ENCODE measurements at places on chromosomes 13 and 19.

GRCh38 chr13:62512194-62513141, 1096.8 kb upstream of the PCDH20 start:
- no peak for DNase-seq

DNA sequence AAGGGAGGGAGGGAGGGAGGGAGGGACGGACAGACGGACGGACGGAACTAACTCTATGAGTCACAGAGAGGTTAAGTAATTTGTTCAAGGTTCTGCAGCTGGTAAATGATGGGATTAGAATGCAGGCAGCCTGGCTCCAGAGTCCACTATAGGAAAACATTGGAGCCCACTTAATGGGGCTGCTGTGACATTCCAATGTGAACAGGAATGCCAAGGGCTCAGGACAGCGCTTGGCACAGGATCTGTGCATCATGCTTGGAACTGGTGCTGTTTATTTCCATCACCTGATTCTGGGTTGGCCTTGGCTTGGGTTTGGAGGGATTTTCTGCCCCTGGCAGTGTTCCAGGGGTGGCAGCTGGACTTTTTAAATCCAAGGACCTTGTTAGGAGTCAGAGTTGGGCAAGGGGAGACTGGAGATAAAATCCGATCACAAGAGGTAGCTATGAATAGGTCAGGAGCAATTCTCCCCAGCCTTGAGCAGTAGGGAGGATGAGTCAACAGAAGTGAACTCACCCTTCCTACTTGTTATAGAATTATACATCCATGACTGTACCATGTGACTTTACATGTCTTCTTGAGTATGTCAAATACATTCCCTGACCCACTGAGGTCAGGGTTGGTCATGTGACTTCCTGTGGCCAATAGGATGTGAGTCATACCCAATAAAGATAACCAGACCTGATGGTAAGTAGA, 7.8 kb upstream of the HIF3A start:
- no peak for DNase-seq

GRCh38 chr19:41479757-41480191, 36.8 kb downstream of the ERICH4 start:
- DNase-seq = no peak

- DNase-seq = no peak
Observed at GRCh38 chr13:75180805-75181455, 301.0 kb downstream of the TBC1D4 start.

GRCh38 chr19:14371301-14371821, 9.9 kb upstream of the ADGRE5 start:
- DNase-seq = no peak

DNA sequence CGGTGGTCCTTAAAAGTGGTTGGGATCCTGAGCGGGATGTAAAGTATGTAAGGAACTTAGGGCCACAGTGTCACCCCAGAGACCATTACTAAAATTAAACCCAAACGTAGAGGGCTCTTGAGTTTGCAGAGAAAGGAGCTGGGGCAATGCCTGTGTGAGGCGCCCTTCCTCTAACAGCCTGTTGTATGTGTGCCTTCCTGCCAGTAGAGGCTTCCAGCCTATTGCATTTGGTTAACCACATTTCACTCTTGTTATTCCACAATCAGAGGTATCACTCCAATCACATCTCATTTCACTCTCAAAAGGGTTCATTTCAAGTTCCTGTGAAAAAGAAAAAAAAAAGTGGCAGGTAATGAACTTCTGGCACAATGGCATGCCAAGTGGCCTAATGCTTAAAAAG, 29.4 kb downstream of the DIAPH3 start:
- DNase-seq = no peak

DNA sequence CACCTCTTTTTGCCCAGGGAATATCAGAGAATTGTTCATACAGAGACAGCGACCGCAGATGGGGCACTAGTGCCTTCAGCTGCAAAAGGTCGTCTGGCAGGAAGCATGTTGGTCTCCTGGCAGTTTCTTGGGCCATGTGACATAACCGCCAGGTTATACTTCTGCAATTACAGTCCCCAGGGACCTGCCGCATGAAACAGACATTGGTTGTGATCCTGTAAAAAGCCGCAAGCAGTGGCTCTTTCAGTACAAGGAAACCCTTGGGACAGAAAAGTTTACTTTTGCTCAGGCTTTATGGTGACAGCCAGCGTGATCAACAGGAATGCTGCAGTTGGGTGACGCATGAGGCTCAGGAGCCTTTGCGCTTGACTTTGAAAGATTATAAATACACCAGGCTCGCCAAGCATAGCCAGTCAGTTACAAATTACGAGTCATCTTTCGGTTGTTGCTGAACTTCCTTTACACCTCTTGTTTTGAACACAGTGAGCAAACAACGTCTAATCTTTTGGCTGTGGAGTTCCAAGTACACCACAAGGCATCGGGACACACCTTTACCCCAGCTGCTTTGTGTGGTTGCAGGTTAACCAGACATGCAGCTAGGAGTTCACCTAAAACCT, 50.5 kb upstream of the UBE2L5 start:
- DNase-seq = no peak

- DNase-seq = no peak
Observed at GRCh38 chr13:53848366-53848961, 819.9 kb downstream of the OLFM4 start.

DNA sequence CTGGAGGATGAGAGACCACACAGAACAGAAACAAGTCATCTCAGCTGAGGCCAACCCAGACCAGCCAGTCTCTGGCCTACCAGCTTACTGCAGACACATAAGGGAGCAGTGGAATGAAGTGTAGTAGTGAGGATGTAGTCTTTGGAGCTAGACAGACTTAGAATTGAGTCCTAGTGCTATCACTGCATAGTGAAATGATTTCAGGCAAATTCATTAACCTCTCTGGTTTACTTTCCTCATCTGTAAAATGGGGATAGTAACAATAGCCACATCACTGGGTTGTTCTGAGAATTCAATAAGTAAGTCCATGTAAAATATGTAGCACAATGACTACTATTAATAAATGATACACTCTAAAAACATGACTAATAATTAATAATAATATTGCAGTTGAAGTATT, 383.8 kb downstream of the DLEU7 start:
- DNase-seq = no peak

DNA sequence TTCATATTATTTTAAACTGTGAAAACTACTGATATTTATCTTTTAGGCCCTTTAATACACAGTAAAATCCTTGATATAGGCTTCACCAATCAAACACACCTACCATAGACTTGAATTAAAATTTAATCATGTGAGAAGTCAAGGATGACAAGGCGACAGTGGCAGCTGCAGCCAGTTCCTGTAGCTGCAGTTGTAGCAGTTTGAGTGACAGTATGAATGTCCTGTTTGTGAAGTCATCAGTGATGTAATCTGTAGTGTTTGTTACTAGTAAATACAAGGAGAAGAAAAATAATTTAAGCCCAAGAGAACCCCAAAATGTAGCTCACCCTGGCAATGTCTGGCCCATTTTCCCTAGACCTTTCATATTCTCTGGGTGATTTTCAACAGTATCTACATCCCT, 897.0 kb downstream of the SLITRK6 start:
- no peak for DNase-seq

DNA sequence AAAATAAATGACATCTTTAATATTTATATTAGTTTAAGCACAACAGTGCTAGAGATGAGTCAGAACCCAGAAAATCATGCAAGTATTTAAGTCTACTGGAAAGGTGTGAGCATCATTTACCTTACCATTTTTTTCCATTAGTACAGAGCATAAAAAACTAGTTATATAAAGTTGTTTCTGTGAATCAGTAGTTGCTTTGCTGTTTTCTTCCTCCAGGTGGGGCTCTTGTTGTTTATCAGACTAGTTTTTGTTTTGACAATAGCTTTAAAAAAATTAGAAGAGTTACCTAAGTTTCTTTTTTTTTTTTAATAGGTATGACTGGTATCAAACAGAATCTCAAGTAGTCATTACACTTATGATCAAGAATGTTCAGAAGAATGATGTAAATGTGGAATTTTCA, 12.7 kb downstream of the SUGT1 start:
- DNase-seq = no peak

DNA sequence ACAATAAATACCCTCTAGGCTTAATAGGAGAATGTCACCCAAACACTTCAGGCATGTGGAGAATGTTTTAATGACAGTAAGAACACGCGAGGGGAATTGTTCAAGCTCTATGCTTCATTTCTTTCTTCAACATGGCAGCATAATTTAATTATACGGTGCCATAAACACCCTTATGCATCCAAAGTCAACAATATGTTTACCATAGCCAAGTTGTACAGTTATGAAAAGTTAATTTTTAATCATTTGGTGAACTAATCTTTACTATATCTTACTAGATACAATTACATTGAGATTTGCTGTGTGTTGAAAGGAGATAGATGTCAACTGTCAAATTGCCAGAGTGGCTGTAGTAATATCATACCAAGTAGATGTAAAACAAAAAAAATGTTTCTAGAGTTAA, 185.9 kb upstream of the NBEA start:
- DNase-seq = no peak

DNA sequence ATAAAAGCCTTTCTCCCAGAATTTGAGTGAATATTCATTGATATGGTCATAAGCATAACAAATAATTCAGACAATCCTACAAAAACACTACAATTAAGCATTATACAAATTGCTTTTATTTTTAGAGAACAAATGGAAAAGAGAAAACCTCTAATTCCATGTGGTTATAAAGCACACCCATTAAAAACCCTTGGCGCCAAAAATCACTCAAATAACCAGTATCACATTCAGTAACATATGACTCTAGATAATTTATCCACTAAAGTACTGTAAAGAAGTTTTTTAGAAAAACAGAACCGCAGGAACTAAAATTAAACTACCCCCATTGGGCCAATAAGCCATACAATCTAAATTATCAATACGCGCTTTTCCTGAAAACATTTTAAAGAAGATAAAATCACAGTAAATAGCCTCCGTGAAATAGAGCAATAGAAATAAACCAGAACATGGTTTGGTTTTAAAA, 569 bp downstream of the LCP1 start:
- no peak for DNase-seq

- DNase-seq = no peak
Observed at GRCh38 chr19:1210227-1210538, 4.6 kb downstream of the STK11 start.

DNA sequence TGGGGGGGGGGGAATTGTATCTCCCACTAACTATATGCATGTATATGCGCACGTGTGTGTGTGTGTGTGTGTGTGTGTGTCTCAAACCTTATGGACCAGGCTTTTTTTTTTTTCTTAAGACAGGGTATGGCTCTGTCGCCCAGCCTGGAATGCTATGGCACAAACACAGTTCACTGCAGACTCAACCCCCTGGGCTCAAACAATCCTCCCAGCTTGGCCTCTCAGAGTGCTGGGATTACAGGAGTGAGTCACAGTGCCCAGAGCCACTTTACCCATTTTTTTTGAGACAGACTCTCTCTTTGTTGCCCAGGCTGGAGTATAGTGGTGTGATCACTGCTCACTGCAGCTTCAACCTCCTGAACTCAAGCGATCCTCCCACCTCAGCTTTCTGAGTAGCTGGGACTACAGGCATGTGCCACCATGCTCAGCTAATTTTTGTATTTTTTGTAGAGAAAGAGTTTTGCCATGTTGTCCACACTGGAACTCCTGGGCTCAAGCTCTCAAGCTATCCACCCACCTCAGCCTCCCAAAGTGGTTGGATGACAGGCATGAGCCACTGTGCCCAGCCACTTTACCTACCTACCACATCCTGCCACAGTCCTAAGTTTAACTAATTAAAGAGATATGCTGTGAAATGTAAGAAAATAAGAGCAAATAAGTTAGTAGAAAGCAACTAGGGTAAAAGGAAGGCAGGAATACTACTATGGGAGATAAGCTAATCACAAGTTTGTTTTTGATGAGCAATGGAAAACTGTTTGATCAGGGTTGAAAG, 2.4 kb downstream of the ZMYM5 start:
- no peak for DNase-seq

GRCh38 chr19:3969435-3970312, 1.2 kb downstream of the DAPK3 start:
- no peak for DNase-seq

DNA sequence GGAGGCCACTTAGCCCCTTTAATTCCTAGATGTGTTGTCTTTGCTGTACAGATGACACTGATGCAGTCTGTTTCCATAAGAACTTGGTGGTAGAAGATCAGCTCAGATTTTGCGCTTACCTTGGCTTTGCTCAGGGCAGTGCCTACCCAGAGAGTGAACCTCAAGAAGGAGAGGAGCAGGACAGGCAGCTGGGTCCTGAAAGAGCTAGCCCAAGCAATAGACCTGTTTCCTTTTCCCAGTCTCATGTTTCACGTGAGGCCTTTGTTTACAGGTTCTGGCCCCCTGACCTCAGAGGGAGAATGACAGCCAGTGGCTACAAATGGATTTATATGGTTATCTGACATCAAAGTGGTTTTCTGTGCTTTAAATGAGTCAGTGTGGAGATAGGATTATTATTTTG, 40.1 kb downstream of the METTL21C start:
- no peak for DNase-seq

DNA sequence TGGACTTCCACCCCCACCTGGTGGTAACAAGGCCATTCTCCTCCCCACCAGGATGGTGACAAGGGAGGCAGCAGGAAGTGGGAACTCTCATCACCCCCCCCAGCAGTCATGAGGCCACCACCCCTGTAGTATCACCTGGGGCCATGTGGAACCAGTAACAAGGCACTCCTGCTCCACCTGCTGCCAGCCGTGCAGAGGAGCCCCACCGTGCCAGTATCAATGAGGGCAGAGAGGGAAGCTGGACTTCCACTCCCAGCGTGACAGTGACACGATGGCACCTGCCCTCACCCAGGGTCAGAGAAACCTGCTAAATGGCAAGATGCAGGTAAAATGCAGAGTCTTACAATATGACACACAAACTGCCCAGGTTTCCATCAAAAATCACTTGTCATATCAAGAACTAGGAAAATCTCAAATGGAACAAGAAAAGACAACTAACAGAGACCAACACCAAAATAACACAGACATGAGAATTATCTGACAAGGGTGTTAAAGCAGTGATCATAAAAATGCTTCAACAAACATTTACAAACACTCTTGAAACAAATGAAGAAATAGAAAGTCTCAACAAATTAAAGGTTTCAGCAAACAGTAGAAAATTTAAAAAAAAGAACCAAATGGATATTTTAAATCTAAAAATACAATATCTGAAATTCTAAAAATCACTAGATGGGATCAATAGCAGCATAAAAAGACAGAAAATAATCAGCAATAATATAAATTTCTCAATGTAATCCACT, 9.1 kb upstream of the SPACA7 start:
- DNase-seq = no peak

- DNase-seq = no peak
Observed at GRCh38 chr19:40270362-40271089, 14.6 kb downstream of the AKT2 start.

GRCh38 chr19:44951179-44952159, 3.7 kb upstream of the CLPTM1 start:
- DNase-seq = peak; percentile 95

GRCh38 chr13:80740071-80740470, 399.1 kb upstream of the SPRY2 start:
- DNase-seq = peak; percentile 34

Measured in spinal cord (tissue), 10 donors.